ENCODE measurements at places on chromosomes 6 and 20.

DNA sequence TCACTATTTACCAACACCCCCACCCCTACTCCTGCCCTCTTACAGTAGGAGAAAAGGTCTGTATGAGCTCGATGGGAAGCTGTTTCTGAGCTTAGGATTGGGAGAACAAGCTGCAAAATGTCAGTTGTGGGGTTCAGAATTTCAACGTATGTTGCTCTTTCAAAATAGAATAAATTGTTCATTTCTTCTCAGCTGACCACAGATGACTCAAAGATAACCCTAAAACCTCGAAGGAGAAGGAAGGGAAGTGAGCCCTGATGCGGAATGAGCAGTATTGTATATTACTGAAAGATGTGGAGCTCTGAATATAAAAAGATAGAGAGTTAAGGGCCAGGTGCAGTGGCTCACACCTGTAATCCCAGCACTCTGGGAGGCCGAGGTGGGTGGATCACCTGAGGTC, 35.9 kb upstream of the MYLIP start:
- no peak for DNase-seq

GRCh38 chr6:13012296-13012695, 295.7 kb downstream of the PHACTR1 start:
- no peak for DNase-seq

DNA sequence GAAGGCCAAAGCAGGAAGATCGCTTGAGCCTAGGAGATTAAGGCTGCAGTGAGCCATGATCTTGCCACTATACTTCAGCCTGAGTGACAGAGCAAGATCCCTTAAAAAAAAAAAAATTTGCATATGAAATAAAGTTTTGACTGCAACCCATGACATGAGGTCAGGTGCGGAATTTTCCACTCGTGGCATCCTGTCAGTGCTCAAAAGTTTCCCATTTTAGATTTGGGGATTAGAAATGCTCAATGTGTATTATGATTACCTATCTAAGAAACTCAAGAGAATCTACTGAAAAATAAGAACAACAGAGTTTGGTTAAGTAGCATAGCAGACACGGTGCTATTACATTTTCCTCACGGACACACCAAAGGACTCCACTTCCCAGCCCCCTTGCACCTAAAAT, 11.7 kb downstream of the SLC23A2 start:
- DNase-seq = no peak

DNA sequence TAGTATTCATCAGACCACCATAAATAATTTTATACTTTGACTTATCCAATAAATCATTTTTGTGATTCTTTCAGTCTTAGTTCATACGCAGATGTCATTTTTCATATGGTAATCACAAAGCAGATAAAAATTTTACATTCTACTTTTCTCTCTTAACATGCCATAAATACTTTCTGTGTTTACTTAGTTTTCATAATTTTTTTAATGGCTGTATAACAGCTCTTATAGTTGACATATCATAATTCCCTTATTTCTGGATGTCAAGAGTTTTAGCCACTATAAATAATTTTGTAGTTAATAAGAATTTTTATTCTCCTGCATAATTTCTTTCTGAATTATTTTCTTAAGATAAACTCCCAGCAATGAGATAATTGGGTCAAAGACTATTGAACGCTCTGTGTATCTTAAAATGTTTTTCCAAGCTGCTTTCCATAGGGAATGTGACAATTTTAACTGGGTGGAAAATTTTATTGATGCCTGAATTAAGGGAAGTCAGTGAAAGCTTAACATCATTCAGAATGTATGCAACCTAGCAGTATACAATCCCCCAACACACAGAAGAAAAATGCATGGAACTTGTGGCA, 702.7 kb downstream of the EPM2A start:
- DNase-seq = no peak

- DNase-seq = no peak
These were observed 1.9 kb downstream of the GDF5 start for GRCh38 chr20:35436177-35436573.

- DNase-seq = no peak
These were observed 129.7 kb downstream of the FAXC start for GRCh38 chr6:99219788-99220187.

DNA sequence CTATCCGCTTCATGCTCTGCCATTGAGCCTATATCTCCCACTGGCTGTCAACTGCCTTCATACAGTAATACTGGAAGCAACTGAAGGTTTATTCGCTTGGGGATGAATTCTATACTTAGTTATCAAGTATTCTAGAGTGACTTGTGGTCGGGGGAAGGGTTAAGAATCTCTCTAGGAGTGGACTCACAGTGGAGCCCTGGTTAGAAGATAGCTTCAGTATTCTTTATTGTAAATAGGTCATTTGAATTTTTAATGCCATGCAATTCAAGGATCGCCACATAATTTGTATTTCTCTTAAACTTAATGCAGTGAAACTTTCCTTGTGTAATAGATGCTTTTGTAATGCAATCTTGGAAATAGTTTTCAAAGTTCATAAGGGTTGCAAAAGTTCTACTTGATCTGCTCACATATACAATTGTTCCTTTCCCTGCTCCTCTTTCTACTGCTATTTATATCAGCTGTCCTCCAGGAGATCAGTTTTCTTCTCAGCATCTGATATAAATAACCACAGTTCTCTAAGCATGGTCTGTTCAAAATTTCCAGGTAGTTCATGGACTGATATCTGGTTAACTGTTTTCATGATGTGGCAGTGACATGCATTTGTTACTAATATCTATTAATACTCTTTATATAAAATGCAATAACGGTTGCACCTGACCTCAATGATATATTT, 120.3 kb downstream of the KCNQ5 start:
- DNase-seq = no peak

DNA sequence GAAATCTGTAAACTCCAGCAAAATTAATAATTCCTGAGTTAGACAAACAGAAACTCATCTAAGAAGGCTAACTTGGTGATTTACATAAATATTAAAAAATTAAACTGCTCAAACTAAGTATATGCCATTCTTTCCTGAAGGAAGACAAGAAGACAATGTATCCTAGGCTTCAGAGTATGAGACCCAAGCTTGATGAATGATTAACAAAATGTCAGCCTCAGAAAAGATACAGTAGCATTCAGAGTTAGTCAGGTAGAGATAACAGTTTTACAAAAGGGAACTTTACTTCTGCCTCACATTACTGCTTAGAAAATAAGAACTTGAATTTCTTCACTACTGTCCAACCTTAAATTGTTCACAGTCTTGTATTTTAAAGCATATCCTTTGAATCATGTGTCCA, 12.0 kb downstream of the CSNK2A1 start:
- DNase-seq = no peak

GRCh38 chr6:108748055-108748454, 100.2 kb upstream of the ARMC2 start:
- DNase-seq = no peak

DNA sequence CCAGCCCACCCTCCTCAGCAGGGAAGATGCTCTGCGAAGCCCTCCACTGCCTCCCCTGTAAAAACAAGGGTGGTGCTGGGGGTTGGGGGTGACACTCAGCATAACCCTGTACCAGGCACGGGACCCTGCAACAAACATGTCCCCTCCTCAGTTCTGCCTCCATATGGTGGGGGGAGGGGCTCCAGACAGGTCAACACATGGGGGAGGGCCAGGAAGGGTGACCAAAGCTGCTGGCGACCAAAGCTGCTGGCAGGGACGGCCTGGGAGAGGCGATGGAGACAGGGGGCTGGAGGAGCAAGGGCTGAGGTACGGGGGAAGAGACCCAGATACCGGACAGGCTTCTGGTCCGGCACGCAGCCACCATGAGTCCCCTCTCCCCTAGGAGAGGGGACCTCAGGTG, 123.2 kb downstream of the TAF4 start:
- no peak for DNase-seq

DNA sequence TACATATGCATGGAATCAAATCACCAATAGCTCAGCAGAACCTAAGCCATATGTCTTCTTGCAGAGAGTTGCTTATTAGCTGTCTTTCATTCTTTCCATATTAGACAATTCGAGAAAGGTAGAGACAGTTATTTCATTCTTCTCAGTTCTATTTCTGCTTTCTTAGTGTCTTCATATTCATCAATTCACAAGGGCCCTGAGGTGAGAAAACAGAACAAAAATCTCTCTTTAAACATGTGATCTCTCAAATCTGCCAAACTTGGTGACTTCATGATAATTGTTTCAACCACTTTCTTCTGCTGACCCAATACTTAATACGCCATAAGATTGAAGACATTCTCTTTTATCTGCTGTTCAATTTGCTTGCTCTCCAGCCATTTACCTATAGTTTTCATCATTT, 229.7 kb upstream of the MARCKS start:
- no peak for DNase-seq

DNA sequence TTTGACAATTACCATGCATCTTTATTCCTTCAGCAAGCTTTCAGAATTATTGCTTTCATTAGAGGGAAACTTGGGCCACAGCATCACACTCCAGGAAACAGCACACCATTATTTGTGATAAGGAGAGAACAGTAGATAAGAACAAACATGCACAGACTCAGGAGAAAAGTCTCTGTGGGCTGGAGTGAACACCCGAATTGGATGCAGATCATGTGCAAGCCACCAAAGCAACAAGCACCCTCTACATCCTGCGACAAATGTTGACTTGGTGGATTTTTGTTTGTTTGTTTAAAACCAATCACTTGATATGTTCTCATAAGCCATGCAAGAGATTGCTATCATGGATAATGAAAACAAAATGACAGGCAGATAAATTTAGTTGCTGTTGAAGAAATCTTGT, 67.7 kb upstream of the ZFP64 start:
- no peak for DNase-seq

GRCh38 chr6:39439342-39440038, 117.0 kb upstream of the KCNK16 start:
- no peak for DNase-seq
